NCI-H526 (cell line): ENCODE measurements at places on chromosomes 16 and 17.

DNA sequence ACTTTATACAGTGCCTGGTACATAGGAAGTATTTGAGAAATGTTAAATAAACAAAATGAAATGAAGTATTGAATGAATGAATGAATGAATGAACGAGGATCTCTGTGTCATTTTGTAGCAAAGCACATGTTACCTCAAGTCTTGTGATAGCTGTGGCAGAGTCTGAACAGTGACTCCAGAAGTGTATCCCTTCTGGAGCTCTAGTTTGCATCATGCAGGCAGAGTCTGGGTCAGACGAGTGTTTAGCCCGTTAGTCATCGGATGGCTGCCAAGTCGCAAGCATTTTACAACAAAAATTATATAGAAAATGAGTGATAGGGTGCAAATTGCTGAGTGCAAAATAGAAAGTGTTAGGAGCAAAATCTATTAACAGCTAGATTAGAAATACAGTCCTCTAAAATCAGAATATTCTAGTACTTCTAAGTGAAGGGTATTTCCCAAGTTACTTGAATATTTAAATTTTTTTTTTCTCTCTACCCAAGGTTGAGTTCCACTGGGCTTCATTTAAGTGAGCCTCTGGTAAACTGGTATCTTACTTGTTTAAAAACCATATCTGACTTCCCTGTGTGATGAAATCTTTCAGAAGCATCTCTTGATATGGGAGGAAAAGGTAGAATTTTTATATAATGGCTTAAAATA is 113.3 kb downstream of the FTO start:
- DNase-seq = no peak

- DNase-seq = no peak
Measured at GRCh38 chr17:77665833-77666232, 292.7 kb upstream of the TNRC6C start.

GRCh38 chr16:47196457-47196856 is 52.7 kb upstream of the NETO2 start:
- DNase-seq = no peak

DNA sequence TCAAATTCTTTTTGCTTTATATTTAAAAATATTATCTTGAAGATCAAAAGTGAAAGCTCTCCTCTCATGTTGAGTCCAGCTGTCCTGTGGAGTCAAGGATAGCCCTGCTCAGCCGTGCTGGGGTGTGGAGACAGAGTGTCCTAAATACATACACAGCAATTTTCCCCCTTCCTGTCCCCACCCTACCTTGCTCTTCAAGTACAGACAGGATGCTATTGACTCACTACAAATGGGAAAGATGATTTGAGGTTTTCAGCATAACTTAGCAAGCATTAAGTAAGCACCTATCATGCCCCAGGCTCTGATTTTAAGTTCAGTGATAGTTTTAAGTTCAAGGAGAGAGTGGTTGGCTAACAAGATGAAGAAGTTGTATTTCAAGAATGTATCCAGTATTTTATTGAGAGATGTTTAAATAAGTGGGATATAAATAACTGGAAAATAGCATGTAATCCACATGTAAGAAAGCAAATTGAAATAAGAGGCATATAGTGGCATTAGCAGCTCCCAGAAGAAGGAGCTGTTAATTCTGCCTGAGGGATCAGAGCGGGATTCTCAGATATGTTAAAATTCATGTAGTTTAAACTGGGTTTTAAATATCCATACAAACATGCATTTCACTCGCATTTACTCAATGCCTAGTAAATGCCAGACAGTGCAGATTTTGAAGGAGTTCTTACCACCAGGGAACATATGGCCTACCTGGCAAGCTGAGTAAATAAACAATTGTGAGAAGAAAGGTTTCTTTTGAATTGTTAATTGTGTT is 183.5 kb upstream of the ANKFN1 start:
- no peak for DNase-seq

GRCh38 chr17:79066963-79067362 is 7.7 kb upstream of the ENGASE start:
- no peak for DNase-seq

GRCh38 chr17:18182110-18182977 is 1.3 kb upstream of the ALKBH5 start:
- DNase-seq = peak; percentile 44

DNA sequence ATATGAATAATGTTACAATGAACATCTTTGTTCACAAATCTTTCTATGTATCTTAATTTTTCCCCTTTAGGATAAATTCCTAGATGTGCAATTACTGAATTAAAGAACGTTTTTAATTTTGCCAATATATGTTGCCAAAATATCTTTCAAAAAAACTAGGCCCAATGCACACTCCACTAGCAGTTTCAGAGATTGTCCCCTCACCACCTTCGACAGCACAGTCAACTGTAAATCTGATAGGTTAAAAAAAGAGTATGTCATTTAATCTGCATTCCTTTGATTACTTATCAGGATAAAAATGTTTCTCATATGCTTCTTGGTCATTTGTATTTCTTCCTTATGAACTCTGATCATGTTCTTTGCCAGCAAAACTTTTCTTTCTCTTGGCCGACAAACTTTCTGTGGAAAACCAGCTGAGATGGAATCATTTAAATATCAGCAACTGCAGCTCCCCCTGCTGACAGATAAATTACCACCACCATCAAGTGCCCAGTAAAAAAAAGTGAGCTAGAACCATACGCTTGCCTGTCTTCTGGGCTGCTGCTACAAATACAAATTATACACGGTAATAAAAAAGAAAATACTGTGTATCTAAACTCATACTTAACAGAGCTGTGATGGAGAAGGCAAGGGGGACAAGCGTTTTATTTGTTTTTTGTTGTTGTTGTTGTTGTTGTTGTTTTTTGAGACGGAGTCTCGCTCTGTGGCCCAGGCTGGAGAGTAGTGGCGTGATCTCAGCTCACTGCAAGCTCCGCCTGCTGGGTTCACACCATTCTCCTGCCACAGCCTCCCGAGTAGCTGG is 19.6 kb upstream of the KANSL1 start:
- peak; percentile 61 for DNase-seq

DNA sequence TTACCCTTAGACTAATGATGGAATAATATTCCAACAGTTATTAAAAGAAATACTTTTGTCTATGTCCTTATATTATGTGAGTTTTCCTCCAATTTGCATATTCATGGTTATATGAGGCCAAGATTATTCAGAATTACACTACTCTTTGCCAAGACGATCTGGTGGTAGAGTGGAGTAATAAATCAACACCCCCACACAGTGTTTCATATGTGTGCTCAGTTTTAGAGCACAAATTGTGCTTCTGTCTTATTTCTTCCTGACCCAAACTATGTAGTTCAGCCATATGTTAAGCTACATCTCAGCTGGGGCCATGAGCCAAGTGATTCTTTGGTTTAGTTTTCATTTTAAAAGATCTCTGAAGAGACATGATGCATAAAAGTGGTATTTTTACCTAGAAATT is 26.9 kb upstream of the PPM1E start:
- DNase-seq = no peak

GRCh38 chr16:2026461-2027023 is at the start of gene NHERF2:
TSS of gene NHERF2 (plus strand) at chr16:2026902. CDS start at chr16:2027006, 104 bp downstream.
- DNase-seq = peak; percentile 34

DNA sequence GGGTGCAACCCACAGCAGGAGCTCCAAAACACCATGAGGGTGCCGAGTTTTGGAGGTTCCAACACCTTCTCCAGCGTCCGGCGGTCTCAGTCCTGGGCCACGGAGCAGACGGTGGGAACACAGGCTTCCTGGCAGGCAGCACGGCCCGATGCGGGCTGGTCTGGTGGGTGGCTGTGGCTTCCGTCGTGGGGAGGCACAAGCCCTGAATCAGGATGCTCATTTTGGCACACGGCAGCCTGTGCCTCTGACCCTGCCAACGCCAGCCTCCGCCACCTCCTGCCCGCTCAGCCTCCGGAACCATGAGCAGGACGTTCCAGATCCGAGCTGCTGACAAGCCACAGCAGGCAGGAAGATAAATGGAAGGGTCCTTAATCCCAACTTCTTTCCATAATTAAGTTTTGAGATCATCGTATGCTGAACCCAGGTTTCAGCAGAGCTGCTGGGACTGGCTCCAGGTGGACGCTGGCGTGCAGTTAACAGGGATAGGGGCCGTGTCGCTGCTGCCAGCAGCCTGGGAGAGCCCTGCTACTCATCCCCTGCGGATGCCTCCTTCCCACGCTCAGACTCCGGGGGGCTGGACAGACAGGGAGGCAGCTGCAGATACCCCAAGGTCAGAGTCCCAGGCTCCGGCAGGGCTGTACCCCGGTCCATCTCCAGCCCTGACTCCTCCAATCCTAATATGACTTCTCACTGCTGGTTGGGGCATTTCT is 136.6 kb downstream of the ENGASE start:
- DNase-seq = no peak

DNA sequence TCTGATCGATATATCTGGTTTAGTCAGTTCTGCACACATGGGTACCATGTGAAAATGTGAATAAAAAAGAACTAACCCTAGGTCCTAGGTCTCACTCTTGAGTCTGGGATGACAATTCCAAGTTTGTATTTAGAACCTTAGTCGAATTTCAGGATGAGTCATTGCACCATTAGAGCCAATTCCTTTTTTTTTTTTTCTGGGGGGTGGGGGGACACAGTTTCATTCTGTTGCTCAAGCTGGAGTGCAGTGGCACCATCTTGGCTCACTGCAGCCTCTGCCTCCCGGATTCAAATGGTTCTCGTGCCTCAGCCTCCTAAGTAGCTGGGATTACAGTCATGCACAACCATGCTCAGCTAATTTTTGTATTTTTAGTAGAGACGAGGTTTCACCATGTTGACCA is 41.6 kb downstream of the SPAG9 start:
- no peak for DNase-seq

DNA sequence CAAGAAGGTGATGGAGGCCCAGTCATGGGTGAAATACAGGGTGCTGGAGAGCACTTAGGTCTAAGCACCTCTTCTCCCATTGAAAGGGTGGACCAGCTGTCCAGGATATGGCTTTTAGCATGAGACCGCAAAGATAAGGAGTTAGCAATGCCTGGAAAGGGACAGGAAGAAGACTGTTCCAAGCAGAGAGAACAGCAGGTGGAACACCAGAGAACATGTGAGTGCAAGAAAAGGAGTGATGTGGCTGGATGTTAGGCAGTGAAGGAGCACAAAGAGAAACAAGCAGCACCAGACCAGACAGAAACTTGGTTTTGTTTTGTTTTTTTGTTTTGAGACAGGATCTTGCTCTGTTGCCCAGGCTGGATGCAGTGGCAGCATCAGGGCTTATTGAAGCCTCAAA is 45.4 kb upstream of the CCL1 start:
- DNase-seq = no peak

DNA sequence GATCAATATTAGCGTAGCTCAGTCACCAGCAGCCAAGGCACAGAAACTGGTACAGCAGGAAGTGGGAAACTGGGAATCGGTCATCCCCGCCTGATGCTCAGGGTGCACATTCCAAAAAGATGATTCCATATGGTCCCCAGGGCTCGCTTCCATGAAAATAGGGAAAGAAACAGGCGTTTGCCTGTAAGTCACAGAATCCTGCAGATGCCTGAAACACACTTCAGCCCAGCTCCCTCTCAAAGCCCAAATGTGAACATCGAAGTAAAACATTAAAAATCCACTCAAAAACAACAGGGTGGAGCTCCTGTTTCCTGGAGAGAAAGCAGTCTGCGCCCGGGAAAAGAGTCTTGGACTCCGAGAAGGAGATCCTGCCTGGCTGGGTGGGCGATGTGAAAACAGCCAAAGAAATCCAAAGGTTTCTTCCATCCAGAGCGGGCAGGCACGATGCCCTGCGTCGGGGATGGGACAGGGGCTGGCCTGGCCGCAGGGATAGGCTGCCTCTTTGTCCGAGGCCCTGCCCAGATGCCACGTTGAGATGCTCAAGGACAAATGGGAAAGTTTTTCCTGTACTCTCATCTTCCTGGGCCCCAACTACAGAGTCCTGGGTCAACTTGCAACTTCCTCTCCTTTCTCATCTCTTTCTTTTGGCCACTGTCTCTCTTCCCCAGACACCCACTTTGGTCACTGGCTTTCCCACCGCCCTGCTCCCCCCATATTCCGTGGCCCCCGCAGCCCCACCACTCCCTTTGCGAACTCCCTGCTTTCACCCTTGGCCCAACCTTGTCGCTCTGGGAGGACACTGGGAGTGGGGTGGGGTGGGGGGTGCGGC is 743 bp downstream of the WIPI1 start:
- peak; percentile 56 for DNase-seq

DNA sequence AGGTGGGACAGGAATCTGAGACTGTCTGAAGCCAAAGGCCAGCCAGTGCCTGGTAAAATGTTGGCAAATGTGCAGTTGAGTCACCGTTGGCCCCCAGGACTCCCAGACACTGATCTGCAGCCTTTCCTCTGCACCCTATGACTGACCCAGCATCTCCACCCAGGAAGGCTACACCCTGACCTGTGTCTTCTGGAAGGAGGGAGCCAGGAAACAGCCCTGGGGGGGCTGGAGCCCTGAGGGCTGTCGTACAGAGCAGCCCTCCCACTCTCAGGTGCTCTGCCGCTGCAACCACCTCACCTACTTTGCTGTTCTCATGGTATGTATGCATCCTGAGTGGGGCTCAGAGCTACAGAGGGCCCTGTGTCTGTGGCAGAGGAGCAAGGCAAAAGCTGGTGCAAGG is 24.0 kb downstream of the ADGRG5 start:
- DNase-seq = no peak

DNA sequence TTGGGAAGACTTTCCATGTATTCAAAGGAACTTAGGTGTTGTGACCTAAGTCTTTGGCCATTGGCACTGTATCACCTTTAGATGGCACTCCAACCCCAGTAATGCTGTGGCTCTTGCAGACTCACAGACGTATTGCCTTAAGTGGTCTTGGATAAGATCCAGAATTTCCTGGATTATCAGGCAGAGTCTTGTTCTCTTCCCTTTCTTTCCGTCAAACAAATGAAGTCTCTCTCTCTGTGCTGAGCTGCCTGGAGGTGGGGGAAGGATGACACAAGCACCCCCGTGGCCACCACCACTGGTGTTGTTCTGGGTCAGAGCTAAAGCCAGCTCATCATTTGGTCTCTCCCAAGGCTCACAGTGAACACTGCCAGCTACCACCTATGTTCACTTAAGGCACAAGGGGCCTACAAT is 789.9 kb upstream of the KIF2B start:
- DNase-seq = peak; percentile 81

DNA sequence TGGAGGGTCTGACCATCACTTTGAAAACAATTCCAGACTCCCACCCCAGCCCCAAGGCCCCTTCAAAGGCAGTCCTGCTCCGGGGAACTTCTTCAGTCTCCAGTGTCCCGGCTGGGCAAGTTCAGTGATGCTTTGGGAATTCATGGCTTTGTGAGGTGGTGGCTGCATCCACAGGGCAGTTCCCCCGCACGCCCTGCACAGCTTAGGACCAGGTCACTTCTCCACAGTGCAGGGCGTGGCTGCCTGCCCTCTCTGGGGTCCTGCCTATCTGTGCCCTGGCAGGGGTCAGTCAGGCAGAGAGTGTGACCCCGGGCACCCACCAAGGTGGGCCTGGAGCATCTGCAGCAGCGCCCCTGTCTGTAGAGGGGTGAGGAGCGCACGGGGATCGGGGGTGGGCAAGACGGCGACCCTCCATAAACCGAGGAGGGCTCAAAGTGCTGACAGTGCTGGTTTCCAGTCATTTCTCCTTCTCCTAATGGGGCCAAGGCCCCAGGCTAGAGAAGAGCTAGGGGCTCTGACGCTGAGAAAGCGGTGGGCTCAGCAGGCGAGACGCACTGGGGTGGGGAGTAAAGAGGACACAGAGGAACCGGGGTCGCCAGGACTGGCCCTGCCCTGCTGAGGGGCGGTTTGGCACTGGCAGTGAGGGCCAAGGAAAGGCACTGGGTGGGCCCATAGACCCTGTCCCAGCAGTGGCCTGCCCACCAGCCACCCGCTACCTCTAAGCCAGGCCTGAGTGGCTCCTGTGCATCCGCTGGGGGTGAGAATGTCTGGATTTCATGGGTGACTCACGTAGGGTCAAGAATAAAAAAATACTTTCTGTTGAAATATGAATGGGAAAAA is 4.2 kb upstream of the ARHGAP27 start:
- no peak for DNase-seq

- DNase-seq = no peak
Measured at GRCh38 chr17:57034807-57035754, 50.0 kb upstream of the AKAP1 start.
